Esophagus mucosa (tissue), 1 donor: ENCODE measurements at places on chromosomes 1 and 21. TPM values are rescaled to one million over a fixed set of nuclear protein-coding genes. Genes with fewer than 3 reads are reported as not detected.
A peak's percentile ranks its signal among the peaks of the same experiment; 100 is the strongest.

The IL12RB2 gene
- total RNA-seq, result 1.3 TPM

DNA sequence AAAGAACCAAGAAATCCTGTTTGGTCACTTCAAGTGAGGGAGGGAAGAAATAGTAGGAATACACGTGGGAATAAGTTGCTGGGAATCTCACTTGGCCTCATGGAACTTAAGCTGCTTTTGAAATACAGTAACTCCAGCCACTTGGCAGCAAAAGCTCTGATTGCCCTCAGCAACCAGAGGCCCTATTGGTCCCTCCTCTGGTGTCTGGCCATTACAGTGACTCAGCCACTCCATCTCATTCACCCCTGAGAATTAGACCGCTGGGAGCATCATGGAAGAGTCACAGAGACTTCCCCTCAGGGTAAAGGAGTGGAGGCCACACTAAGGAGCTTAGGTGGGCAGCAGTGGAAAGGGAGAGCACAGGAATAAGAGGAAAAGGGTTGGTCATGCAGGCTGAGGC is 99.6 kb downstream of the ELAVL4 start:
- no peak for ATAC-seq

- ATAC-seq, result no peak
Observed at GRCh38 chr1:57835620-57836019, 411.8 kb upstream of the DAB1 start.

DNA sequence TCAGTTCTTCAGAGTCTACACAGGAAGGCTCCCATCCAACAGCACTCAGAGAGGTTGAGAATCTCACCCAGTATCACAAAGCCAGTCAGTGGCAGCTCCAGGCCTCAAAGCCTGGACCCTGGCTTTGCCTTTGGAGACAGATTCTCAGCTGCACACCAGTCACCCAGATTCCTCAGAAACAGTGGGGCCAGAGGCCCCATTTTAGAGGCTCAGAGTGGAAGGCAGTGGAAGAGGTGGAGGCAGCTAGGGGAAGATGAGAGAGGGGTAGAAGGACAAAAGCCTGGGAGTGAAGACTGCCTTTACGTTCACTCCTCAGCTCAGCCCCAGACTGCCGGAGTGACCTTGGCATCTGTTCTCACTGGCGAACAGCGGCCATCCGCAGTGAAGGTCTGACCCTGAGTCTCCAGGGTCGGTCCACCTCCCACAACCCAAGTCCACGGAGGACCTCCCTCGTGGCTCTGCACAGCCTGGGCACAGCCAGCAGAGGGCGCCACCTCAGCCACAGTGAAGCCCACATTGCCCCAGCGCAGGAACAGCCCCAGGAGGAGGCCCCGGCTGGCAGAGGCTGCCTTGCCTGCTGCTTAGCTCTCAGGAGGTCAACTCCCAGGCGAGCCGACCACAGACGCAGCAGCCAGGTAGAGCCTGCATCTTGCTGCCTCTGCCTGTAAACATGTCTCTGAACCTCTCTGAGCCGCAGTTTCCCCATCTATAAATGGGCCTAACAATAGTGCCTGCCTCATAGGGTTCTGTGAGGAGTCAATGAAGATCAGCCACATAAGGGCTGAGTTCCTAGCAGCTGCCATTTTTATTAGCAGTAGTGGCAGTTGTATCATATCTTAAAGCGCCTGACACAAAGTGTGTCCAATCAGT is 5.9 kb upstream of the FNDC5 start:
- peak; percentile 55 for ATAC-seq

DNA sequence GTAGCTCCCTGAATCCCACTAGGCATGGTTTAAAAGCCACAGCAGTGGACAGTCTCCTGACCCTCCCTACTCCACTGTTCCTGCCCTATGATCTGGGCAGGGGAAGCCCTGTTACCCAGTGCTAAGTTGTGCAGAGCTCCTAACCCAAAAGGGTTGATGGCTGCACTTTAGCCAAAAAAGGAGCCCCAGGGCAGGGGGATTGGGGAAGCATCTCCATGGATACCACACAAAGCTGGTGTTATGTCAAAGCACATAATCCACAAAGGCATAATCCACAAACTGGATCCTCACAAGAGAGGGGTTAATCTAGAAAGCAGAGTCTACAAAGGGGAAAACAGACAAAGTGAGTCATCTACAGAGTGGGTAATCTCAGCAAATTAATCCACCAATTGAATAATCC is 5.7 kb downstream of the RSPO1 start:
- no peak for ATAC-seq

DNA sequence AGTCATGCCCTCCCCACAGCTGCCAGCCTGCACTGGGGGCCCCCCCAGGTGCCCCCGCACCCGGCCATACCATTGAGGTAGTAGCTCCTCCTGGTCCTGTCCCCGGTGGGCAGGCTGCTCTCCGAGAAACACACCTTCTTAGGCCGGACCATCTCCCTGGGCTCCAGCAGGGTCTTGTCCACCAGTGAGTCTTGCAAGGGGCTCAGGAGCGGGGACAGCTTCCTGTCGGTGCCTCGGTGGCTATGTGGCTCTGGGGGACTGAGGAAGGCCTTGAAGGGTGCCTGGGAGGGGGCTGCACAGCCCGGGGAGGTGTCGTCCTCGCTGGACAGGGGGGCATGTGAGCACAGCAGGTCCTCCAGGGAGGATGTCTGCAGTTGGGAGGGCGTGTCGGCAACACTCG is 12.9 kb upstream of the FTCD start:
- ATAC-seq, result peak; percentile 15

The MR1 gene
- 16.3 TPM for total RNA-seq

The HSD11B1 gene
- 0.36 TPM for total RNA-seq

The HSPB7 gene
- 1.6 TPM for total RNA-seq

The SLC25A44 gene
- total RNA-seq, result 12.7 TPM

DNA sequence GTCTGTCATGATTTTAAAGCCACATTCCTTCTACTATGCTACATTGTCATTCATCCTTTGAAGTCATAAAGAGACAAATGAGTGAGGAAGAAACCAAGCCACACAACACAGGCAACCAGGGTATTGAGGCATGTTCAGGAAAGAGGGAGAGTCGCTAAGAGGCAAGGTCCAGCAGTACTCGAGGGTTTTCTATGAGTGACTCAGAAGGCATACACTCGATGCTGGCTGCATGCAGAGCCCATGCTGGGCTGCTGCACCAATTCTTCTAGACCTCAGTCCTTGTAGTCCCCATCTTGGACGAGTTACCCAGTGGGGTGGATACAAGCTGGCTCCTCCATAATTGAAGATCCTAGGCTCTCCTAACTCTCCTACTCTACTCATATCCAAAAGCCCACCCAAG is 57.6 kb downstream of the OLFML2B start:
- ATAC-seq, result no peak

- ATAC-seq, result no peak
Observed at GRCh38 chr21:45359451-45360217, 45.3 kb upstream of the COL18A1 start.

- ATAC-seq, result peak; percentile 67
Observed at GRCh38 chr1:35718492-35719336, at the start of gene C1orf216. C1orf216 (minus strand) TSS chr1:35718884; CDS start chr1:35716321, 2,563 bp downstream.

DNA sequence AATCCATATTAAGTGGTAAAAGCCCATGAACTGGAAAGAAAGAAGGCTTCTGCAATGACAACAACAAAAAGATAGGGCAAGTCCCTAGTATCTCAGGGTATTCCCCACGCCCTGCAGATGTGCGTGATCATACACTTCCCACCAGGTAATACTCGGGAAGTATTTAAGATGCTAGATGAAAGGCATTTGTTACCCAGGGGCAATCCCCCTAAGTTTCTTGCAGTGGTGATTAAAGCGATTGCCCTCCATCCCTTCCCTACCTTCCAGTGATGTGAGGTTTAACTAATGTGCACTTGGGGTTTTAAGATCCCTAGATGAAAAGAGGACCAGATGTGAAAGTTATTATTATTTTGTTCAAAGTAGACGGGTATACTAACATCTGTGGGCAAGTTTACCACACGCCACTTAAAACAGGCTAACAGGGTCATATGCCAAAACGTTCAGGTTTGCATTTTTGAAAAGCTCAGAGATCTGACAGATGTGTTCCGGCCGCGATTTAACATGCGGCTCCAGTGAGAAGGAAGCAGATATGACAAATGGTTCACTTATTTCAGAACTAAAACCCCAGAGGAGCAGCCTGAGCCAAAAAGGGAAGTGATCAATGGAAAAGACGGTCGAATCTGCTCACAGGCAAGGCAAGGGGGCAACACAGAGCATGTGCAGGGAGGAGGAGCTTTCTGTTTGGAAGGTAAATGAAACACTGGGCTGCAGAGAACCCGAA is 17.4 kb downstream of the TIAM1 start:
- ATAC-seq, result no peak

The TRAF3IP3 gene
- total RNA-seq, result 0.80 TPM

The VTCN1 gene
- total RNA-seq, result 1.0 TPM

DNA sequence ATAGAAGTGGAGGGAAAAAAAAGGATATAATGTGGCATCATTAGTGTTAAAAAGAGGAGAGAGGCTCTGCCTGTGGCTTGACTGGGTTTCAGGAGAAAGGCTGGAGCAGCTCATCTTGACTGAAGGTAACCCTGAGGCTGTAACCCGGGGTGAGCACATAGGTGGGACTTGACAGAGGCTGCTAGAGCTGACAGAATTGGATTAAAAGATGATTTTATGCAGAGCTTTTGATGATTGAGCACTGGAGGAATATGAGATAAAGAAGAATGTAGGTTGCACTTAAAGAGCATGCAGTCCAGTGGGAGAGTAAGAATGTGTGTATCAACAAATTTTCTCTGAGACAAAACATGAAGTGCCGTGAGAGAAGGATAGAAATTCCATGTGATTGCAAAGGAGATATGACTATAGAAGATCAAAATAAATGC is 17.3 kb downstream of the LAMC1 start:
- ATAC-seq, result no peak

The TNFRSF8 gene
- 0.12 TPM for total RNA-seq

GRCh38 chr1:61424382-61424781 is 300.6 kb downstream of the TM2D1 start:
- ATAC-seq, result peak; percentile 96

The C1orf94 gene
- not detected for total RNA-seq

DNA sequence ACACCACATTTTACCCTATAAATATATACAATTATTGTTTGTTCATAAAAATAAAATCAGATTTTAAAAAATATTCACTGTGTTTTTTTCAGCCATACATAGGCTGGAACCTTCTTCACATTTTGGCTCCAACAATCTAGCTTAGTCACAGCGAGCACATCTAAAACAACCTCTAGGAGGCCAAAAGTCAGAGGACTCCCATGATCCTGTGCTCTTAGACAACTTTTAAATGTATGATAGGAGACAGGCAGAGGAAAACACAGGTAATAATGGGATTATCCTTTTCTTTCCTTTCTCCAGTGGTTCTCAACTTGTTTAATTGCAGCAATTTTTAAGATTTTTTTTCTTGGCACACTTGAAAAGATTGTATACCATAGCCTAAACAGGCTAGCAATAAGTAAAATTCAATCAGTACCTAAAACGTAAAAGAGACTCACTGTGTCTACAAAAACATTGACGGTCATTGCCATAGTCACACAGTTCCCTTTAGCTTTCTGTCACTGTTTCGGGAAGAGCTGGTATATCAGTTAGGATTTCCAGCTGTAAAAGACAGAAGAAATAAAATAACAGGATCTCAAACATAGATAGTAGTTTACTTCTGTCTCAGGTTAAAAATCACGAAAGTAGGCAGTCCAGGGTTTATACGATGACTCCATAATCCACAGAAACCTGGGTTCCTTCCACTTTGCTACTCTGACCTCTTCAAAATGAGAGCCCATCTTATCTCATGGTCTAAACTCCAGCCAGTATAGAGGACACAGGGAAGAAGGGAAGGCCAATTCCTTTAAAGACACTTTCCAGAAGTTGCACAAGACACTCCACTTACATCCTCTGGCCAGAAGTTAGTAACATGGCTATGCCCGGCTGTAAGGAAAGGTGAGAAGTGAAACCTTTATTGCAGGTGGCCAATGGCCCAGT is 39.2 kb upstream of the CR1L start:
- no peak for ATAC-seq

The LHX8 gene
- not detected for total RNA-seq

The SUSD4 gene
- 42.2 TPM for total RNA-seq

- ATAC-seq, result peak; percentile 74
Observed at GRCh38 chr1:221810406-221810805, 68.5 kb upstream of the DUSP10 start.

DNA sequence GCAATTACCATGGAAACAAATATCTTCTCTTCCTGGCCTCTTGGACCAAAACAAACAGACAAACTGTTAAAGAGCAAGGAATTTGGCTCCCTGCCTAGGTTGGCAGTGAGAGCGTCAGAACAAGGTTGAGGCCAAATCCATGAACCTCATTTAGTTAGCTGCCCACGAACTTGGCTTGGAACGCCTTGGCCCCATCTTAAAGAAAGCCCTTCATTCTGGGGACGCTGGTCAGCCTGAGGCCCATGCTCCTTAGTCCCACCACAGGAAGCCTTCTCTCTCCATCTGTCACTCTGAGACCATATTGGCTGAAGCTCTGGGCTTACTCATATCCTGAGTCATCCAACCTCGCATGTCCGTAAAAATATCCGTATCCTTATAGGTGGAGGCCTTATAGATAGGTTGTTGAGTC is 62.4 kb upstream of the DIRAS3 start:
- peak; percentile 54 for ATAC-seq

DNA sequence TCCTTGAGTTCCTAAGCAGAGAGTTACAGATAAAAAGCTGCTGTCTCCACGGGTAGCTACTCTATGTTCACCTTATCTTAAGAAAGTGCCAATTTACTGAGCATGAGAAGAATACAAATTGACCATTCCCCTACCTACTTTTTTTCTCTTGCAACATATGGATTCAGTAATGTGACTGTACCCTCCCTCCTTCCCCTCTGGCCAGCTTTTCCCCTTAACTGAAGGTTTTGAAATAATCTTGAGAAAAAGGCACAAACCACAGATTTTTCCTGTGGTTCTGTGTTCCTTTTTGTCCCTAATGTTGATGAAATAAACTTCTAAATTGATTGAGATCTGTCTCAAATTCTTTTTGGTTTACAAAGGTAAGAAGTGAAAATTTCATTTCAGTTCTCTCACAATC is 2.6 kb upstream of the CD2 start:
- ATAC-seq, result no peak

GRCh38 chr21:22842875-22843274 is 1844.7 kb downstream of the NCAM2 start:
- ATAC-seq, result no peak

DNA sequence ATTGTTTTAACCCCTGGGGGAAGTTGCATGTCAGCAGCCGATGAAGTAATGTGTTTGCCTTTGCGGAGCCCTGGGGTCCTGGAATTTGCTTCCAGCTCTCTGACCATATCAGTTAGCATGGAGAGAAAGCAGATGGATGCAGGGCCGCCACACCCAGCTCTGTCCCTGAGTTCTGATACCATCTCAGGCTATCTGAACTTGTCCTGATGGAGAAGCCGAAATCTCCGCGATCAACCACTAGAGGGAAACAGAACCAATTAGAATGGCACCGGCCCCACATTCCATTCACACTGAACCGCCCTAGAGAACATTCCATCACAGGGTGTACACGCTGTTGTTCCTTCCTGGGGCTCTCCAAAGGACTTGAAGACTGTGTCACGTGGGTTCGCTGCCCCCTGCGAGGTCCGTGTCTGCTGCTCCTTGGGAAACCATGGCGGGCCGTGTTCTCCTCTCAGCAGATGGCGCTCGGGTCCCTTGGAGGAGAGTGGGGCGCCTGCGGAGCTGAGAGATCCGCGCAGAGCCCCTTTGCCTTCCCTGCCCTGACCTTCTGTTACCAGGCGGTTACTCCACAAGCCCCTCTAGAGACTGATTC is 75.4 kb downstream of the ABCA4 start:
- ATAC-seq, result peak; percentile 96
